ENCODE measurements at places on chromosomes 5 and 9.

GRCh38 chr5:126016256-126016655, 407.0 kb upstream of the GRAMD2B start:
- H3K36me3 ChIP-seq, result no peaks in the 10 kb centered on the region
- no peak overlapping the region for H3K4me3 ChIP-seq
- no peaks in the 10 kb centered on the region for H3K27me3 ChIP-seq
- H3K4me1 ChIP-seq, result no peaks in the 10 kb centered on the region

DNA sequence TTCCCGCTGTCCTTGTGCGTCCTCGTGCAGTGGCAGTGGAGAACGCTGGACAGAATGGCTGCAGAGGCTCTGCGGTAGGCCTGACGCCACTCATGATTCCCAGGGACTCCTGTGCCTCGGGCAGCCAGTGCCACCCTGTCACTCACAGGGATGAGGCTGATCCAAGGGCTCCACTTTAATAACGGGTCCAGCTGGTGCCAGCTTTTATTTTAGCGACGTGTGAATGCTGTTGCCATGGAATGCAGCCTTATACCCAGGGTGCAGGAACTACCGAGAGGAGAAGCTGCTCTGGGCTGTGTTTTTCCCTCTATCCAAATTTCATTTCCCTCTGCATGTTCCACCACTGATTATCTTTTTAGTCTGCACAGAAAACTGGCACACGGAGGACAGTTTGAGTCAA, 15.8 kb upstream of the NTNG2 start:
- no peaks in the 10 kb centered on the region for H3K27me3 ChIP-seq
- no peak overlapping the region for H3K4me3 ChIP-seq
- H3K27ac ChIP-seq, result no peak overlapping the region
- no peak for DNase-seq
- no peaks in the 10 kb centered on the region for H3K36me3 ChIP-seq

- H3K36me3 ChIP-seq, result no peaks in the 10 kb centered on the region
- DNase-seq, result peak; percentile 77
- no peak overlapping the region for H3K27ac ChIP-seq
- no peaks in the 10 kb centered on the region for H3K4me1 ChIP-seq
- H3K27me3 ChIP-seq, result no peaks in the 10 kb centered on the region
- no peak overlapping the region for H3K4me3 ChIP-seq
These were observed 113.4 kb downstream of the SYK start for GRCh38 chr9:90914868-90915483.

- H3K27me3 ChIP-seq, result no peaks in the 10 kb centered on the region
- no peaks in the 10 kb centered on the region for H3K4me1 ChIP-seq
- no peak overlapping the region for H3K27ac ChIP-seq
- H3K36me3 ChIP-seq, result no peaks in the 10 kb centered on the region
- no peak for DNase-seq
These were observed 156.1 kb downstream of the EBF1 start for GRCh38 chr5:158943569-158943968.

- DNase-seq, result no peak
- no peaks in the 10 kb centered on the region for H3K27me3 ChIP-seq
- H3K4me3 ChIP-seq, result no peak overlapping the region
- H3K36me3 ChIP-seq, result no peaks in the 10 kb centered on the region
These were observed 214.9 kb upstream of the WWC1 start for GRCh38 chr5:168076561-168076991.

GRCh38 chr5:57216714-57217113, 42.9 kb downstream of the GPBP1 start:
- H3K4me3 ChIP-seq, result no peak overlapping the region
- H3K27ac ChIP-seq, result no peak overlapping the region
- H3K27me3 ChIP-seq, result no peaks in the 10 kb centered on the region
- H3K4me1 ChIP-seq, result no peaks in the 10 kb centered on the region
- no peaks in the 10 kb centered on the region for H3K36me3 ChIP-seq

DNA sequence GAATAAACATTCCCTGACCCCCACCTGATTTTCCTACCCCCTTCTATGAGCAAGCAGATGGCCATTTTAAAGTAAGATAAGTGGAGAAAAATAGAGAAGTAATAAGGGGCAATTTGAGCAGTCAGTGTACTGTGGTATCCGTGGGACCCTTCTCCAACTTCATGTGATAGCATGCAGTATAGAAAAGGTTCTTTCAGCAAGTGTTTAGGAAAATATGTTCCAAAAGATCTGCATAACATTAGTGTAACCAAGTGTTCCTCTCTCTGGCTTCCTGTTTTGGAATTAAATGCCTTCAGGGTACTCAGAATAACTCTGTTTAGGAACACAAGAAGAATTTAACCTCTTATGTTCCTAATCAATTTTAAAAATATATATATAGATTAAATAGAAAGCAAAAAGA, 134.9 kb downstream of the ATG10 start:
- no peak overlapping the region for H3K4me3 ChIP-seq
- H3K4me1 ChIP-seq, result no peaks in the 10 kb centered on the region
- peak overlapping the region; percentile 35 for H3K27ac ChIP-seq
- DNase-seq, result no peak
- H3K27me3 ChIP-seq, result no peaks in the 10 kb centered on the region
- no peaks in the 10 kb centered on the region for H3K36me3 ChIP-seq

GRCh38 chr5:146520731-146521130, 4.7 kb upstream of the GPR151 start:
- no peak overlapping the region for H3K4me3 ChIP-seq
- no peaks in the 10 kb centered on the region for H3K4me1 ChIP-seq
- H3K27ac ChIP-seq, result no peak overlapping the region
- no peak for DNase-seq

- no peaks in the 10 kb centered on the region for H3K27me3 ChIP-seq
- H3K27ac ChIP-seq, result peak overlapping the region; percentile 36
These were observed 6.8 kb upstream of the SUSD3 start for GRCh38 chr9:93051680-93052089.

Data from breast epithelium (tissue), 4 donors.